ENCODE measurements at places on chromosomes 3 and 15. TPM values are rescaled to one million over a fixed set of nuclear protein-coding genes. Genes with fewer than 3 reads are reported as not detected.

DNA sequence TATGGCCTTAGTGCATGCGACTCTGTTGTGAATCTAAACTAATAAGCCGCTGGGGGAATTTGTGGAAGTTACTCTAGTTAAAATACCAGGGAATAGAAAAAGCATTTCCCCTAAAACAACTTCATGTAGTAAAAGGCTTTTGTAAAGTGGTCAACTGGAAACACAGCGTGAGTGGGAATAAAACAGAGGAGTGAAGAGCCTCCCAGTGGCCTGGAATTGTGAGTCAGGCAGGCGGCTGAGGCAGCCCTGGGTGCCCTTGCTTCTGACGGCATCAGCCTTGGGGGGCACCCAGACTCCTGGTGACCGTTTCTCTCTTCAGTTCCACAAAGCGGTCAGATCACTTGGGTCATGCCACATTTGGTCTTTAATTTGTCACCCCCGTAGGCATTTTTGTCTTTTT, 108.4 kb downstream of the GHSR start:
- DNase-seq = no peak

GRCh38 chr3:9831253-9831652, 12.6 kb downstream of the RPUSD3 start:
- DNase-seq = no peak

The AMIGO3 gene
- polyA plus RNA-seq = 2.5 TPM

DNA sequence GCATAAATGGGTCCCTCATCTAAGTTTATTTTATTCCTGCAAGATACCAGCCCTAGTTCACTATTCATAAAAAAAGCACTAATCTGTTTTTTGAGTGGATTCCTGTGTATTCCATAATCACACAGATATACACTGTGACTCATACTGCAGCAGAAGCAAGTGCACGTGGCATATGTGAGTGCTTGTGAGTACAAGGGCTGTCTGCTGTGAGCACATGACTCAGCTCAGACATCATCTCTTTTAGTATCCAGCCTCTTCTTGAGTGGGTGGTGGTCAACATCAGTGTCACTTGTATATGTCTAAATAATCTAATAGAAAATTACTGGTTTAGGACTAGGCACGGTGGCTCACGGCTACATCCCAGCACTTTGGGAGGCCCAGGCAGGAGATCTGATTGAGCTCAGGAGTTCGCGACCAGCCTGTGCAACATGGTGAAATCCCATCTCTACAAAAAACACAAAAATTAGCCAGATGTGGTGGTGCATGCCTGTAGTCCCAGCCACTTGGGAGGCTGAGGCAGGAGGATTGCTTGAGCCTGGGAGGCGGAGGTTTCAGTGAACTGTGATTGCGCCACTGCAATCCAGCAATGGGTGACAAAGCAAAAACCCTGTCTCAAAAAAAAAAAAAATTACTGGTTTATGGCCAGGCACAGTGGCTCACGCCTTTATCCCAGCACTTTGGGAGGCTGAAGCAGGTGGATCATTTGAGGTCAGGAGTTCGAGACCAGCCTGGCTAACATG, 49.8 kb downstream of the NIPA2 start:
- no peak for DNase-seq

- DNase-seq = no peak
Measured at GRCh38 chr3:186815435-186815834, 9.2 kb upstream of the RFC4 start.

The GOLGA8T gene
- polyA plus RNA-seq = 0.71 TPM

GRCh38 chr3:134072881-134073582, 43.3 kb upstream of the SLCO2A1 start:
- no peak for DNase-seq

GRCh38 chr3:126414406-126414805, 19.7 kb downstream of the CFAP100 start:
- no peak for DNase-seq

DNA sequence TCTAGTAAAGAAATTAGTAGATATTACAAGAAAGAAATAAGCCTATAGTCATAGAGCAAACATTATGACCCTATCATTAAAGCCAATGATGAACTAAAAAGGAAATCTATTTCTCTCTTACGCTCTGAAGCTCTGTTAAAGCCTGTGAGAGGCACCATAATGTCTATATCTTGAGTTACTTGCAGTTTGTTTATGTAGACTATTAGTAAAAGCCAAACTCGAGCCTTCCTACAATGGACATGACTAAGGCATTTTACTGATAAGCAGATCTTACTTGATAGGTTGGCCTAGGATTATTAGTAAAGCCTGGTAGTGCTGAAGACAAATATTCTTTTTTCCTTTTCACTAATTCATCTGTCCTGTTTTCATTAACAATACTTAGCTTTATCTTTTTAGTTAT, 32.7 kb downstream of the LRRC3B start:
- no peak for DNase-seq

The ZDHHC3 gene
- polyA plus RNA-seq = 96.7 TPM

The CD200 gene
- 41.0 TPM for polyA plus RNA-seq

DNA sequence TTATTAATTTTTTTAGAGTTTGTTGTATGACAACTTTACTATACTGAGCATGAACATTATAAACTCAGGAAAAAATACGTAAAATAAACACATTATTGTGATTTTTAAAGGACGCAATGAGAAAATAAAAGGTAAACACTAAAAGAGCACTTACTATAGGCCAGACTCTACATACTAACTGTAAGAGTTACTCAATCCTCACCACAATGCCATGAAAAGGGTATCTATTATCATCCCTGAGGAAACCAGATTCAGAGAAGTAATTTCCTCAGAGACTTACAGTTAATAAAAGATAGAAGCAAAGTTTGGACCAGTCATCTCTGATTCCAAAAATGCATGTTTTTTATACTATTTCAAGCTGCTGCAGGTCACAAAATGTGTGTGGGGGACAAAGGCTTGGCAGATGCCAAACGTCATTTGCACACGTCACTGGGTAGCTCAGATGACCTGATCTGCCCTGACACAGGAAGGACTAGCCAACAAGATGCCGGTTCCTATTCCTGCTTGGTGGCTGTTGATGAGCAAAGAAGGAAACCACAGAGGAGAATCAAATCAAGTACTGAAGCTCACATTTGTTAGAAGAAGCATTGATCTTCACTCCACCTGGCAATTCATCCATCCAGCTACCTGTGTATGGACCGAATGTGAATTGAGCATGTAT, 42.3 kb downstream of the KLHL6 start:
- no peak for DNase-seq

DNA sequence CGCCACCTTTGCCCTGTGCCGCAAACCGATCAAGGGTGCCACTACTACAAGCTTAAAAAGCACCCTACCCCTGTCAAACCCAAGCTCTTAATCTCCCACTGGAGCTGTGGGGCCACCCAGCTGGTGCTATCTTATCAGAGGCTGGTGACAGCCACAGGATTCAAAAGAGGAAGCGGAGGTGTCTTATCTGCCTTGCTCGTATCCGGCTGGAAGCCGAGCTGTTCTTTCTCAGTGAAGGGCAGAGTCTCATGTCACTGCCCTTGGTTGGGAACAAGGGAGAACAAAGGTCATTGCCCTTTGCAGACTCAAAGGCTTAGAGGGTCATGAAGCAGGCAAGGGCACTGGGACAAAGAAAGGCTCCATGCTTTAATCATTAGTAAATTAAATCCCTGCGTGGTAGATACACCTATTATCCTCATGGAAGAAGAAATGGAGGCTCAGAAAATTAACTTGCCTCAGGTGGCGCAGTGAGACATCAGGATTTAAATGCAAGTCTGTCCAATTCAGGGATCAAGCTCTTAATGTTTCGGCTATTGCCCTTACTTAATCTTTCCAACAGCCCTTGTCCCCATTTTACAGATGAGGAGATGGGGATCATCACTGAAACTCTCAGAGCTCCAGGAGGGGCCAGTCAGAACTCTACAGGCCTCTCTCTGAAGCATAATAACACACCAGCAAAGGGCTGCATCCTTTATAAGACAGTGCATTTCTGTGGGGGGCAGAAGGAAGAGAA, 360.0 kb upstream of the PROK2 start:
- no peak for DNase-seq

GRCh38 chr3:37171144-37171543, 3.2 kb downstream of the LRRFIP2 start:
- no peak for DNase-seq

DNA sequence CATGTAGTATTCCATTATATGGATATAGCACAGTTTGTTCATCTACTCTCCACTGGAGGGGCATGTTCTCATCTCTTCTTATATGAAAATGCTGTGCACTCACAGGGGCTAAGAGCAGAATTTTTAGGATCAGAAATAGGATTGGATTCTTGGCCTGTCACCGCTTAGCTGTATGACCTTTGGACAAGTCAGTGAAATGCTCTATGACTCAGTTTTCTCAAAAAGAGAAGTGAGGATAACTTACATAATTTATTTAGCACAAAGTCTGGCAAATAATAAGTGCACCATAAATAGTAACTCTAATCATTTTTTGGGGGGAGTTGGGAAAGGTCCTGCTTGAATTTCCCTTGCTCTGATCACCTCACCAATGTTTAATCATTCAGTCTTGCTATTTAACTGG, 103.7 kb upstream of the LRIG1 start:
- no peak for DNase-seq

DNA sequence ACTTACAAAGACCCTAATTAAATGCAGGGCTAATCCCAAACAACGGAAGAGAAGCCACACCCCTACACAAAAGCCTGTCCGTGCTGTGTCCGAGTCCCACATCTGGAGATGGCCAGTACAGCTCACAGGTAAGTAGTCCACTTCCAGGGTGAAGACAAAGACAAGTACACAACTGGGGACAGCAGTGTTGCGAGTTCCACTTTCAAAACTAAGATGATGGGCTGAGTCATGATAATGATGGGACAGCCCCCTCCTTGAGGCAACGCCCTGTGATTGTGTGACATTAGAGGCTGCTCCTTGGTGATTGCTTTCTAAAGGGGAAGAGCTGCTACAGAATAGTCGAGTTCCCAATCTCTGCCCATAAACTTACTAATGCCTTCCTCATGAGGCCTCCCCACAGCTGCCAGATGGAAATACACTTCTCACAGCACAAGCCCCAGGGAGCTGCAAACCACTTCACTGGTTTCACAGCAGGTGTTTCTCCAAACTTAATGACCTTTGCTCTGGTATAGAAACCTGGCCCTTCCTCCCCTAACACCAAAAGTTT, 27.6 kb downstream of the RFT1 start:
- DNase-seq = no peak

The FAM81A gene
- polyA plus RNA-seq = 22.4 TPM

The NAA80 gene
- polyA plus RNA-seq = 8.5 TPM

GRCh38 chr3:181637056-181637455, 74.7 kb upstream of the SOX2 start:
- no peak for DNase-seq

The SIDT1 gene
- 2.1 TPM for polyA plus RNA-seq

- DNase-seq = no peak
Measured at GRCh38 chr3:184428561-184429175, 48.8 kb downstream of the CHRD start.

The NOX5 gene
- polyA plus RNA-seq = 0.61 TPM

The NPAP1 gene
- polyA plus RNA-seq = 1.4 TPM
